ENCODE measurements at places on chromosomes 11 and 22.

DNA sequence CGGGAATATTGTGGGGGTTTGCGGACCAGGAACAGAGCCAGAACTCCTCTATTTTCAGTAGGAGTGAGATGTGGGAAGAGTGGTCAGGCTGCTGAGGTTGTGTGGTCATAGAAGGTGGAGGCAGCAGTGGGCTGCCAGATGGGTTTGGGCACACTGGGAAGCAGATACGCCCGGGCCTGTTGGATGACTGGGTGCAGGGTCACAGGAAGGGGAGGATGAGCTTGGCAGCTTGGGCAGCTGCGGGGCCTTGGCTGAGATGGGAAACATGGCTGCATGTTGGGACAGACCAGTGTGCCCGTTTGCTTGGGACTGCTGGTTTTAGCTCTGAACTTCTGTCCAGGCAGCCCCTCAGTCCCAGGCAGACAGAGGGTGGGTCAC, 11.4 kb downstream of the SHANK3 start:
- no peak for DNase-seq

- no peak for DNase-seq
These were observed 35.6 kb upstream of the ACER3 start for GRCh38 chr11:76824980-76825725.

- no peak for DNase-seq
These were observed 68.9 kb downstream of the CYTH4 start for GRCh38 chr22:37351232-37351631.

GRCh38 chr11:122743949-122744348, 88.4 kb downstream of the UBASH3B start:
- DNase-seq, result no peak

DNA sequence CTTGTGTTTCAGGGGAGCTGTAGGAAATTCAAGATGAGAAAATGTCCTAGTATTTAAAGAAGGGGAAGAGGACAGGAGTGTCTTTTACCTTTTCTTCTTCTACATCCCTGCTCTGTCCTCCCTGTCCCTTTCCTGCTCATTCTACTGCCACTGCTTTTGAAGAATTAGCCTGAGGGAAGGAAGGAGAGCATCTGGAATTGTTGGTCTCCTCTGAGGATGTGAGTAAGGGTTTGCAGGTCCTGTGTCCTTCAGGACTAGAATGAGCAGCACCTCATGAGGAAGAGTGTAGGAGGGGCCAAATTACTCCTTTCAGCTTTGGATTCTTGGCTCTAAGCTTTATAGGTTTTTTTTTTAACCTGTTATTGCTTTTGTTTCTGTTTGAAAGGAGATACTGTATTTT, 24.2 kb downstream of the SNU13 start:
- DNase-seq, result no peak

- DNase-seq, result peak; percentile 36
These were observed 945 bp downstream of the CREBZF start for GRCh38 chr11:85663753-85664614.

GRCh38 chr11:116917632-116918031, 80.2 kb upstream of the APOA1 start:
- DNase-seq, result no peak

DNA sequence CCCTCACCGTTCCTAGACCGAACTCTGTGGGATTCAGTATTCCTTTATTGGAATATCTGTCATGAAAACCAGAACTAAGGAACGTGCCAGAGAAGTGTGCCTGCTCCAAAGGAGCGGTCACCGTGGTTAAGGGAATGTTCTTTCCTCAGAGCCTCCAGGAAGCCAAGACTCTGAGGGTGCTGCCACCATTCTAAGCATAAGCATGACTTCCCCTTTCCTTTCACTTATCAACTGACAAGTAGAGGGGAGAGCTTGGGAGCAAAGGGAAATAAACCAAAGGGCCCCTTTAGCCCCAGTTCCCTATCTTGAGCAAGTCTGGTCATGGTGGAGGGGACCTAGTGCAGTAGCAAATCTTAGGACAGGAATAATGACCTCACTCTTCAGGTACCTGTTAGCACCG, 26.8 kb downstream of the CTR9 start:
- DNase-seq, result no peak

GRCh38 chr11:120815319-120816100, 208.4 kb upstream of the TBCEL start:
- DNase-seq, result no peak

- DNase-seq, result peak; percentile 52
These were observed 56.8 kb upstream of the FADD start for GRCh38 chr11:70146299-70146698.

GRCh38 chr11:48028914-48029680, 48.7 kb downstream of the PTPRJ start:
- no peak for DNase-seq

GRCh38 chr22:48761546-48761945, 1066.1 kb downstream of the BRD1 start:
- DNase-seq, result no peak

DNA sequence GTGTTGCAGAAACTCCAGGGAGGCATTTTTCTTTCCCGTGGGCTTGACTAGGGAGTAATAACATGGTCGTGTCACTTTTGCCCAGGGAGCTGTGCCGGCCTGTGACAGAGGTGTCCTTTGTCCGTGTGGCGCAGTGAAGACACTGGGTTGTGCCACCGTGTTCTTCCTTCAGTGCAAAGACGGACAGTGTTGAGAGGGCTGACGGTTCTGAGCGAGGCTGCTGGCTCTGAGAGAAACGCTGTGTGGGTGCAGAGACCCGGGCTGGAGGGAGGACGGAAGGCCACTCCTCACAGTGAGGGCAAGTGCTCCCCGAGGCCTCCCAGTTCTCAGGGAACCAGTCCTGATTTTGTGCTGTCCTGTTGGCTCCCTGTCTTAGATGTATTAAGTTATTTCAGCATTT, 20.2 kb downstream of the NUP50 start:
- no peak for DNase-seq

GRCh38 chr22:35023692-35024363, 42.1 kb upstream of the ISX start:
- peak; percentile 66 for DNase-seq

GRCh38 chr22:29138556-29139305, 65.9 kb downstream of the KREMEN1 start:
- no peak for DNase-seq

- DNase-seq, result no peak
These were observed 420.6 kb upstream of the FAT3 start for GRCh38 chr11:91804042-91804441.

DNA sequence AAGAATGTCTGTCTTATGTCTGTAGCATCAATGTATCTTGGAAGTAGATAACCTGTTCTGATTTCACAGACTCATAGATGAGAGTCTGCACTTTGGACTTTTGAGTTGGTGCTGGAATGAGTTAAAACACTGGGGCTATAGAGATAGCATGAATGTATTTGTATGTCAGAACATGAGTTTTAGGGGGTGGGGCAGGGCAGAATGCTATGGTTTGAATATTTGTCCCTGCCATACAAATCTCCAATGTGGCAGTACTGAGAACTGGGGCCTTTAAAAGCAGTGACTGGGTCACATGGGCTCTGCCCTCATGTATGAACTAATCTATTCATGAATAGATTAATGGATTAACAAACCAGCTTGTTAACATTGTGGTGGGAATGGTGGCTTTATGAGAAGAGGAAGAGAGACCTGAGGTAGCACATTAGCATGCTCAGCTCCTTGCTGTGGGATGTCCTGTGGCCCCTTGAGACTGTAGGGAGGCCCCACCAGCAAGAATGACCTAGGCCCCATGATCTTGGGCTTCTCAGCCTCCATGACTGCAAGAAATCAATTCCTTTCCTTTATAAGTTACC, 15.5 kb upstream of the OR52K1 start:
- no peak for DNase-seq

- DNase-seq, result no peak
These were observed 6.1 kb downstream of the GNB1L start for GRCh38 chr22:19848298-19849224.

- DNase-seq, result no peak
These were observed 98.3 kb downstream of the C11orf65 start for GRCh38 chr11:108369064-108369463.

DNA sequence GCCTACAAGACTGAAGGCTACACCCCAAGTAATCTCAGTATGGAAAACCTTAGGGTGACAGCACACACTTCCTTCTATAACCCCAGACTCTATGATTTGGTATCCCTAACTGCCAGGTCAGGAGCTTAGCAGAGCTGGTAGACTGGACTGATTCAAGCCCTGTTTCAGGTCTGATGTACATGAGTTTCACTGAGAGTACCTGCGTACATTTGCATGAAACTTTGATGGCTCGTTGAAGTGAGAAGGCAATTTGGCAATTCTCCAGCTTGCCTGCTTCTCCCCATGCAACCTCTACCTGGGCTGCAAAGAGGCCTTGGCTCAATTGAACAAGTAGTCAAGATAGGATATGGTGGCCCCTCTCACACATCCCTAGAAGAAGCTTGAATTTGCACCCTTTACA, 10.2 kb downstream of the FIBIN start:
- no peak for DNase-seq

DNA sequence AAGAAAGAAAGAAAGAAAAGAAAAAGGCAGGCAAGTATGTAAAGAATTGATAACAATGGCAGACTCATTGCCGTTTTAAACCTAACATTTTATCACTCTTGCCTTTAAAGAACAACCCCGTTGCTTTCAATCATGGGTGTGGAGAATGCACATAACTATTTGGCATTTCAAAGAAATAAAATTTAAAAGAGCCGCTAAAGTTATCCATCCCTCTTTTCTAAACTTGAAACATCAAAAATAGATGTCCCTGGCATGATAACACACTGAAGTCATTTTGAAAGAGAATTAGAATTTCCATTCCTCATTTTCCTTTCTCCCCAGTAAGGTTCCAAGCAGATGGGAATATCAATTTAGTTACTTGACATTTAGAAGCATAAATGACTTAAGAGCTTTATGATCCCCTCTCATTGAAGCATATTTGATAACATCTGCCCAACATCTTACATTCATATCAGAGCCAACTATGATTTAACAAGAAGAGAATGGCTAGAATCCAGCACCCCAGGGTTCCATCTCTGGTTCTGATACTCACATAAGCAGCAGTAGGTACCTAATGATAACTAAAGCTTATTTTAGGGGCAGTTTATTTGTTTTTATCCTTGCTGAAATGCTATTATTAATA, 529.6 kb upstream of the LRRC4C start:
- DNase-seq, result no peak

- no peak for DNase-seq
These were observed 81.4 kb downstream of the ABTB2 start for GRCh38 chr11:34276352-34276864.

DNA sequence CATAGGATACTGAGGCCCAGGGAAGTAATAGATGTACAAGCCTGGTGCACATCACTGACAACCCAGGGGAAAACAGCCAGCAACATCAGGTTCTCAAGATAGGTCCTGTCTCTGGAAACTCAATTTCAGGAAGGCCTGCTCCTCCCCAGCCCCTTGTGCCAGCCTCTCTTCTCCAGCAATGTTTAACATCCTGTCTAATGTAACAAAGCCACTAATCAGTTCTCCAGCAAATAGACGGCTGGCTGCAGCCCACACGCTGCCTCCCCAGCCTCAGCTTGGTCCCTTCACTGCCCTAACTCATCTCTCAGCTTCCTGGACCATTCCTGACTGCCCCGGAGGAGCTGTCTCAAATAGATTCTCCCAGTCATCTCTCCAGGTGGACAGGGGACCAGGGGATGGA, 37.8 kb downstream of the RPL27A start:
- DNase-seq, result no peak

GRCh38 chr11:57802411-57802810, 40.8 kb downstream of the CTNND1 start:
- DNase-seq, result no peak

- no peak for DNase-seq
These were observed 223.1 kb upstream of the KIRREL3 start for GRCh38 chr11:127223633-127224032.

GRCh38 chr22:41009222-41009948, 58.2 kb downstream of the RBX1 start:
- no peak for DNase-seq

- DNase-seq, result no peak
These were observed 2.0 kb upstream of the PLA2G3 start for GRCh38 chr22:31142285-31142684.

DNA sequence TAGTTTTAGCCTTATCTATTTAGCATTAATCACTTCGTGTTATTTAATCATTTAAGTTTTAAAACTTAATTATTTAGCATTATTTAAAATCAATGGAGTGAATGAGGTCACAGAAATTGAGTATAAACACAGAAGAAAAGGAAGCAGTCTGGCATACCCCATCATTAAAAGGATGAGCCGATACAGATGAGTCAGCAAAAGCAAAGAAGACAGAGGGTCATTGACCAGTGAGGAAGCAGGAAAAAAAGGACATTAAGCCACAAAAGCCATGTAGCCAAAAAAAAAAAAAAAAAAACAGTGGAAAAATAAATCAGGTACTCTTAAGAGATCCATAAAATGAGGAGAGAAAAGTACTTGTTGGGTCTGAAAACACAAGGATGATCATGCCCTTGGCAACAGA, 71.5 kb downstream of the TYR start:
- DNase-seq, result no peak

DNA sequence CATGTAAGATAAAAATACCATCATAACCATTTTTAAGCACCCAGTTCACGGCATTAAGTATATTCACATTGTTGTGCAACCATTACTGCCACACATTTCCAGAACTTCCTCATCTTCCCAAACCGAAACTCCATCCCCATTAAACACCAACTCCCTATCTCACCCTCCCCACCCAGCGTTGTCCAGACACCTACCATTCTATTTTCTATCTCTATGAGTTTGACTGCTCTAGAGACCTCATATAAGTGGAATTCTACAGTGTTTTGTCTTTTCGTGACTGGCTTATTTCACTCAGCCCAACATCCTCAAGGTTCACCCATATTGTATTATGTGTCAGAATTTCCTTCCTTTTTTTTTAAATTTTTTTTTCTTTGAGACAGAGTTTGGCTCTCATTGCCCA, 45.2 kb downstream of the PPFIA1 start:
- DNase-seq, result no peak

GRCh38 chr11:64726211-64726641, 3.2 kb upstream of the NRXN2 start:
- DNase-seq, result no peak

- peak; percentile 68 for DNase-seq
These were observed 34.7 kb downstream of the ATG16L2 start for GRCh38 chr11:72848846-72849466.

GRCh38 chr11:123255909-123256308, 60.9 kb upstream of the CLMP start:
- DNase-seq, result no peak

- DNase-seq, result no peak
These were observed 11.8 kb downstream of the SMPD1 start for GRCh38 chr11:6402061-6402470.

- no peak for DNase-seq
These were observed 1411.1 kb downstream of the BRD1 start for GRCh38 chr22:48416396-48417224.

DNA sequence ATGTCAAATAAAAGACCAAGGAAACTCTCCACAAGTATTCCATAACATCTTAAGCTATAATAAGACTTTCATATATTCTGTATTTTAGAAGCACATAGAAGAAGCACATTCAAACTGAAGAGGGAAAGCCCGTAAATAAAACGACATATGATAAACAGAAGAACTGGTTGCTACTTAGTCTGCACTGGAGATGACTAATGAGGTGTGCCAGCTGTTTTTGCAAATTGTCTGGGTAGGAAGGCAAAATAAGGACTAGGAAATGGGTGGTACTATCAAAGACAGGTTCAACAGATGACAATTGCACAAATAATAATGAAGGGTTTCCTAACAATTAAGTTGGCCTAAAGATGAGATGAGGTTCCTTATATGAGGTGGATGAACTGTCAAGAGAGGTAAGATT, 593.2 kb upstream of the CCDC179 start:
- DNase-seq, result no peak
